ENCODE measurements at places on chromosomes 7 and 10.

GRCh38 chr7:130721486-130722277 lies 12.3 kb downstream of the KLF14 start:
- DNase-seq, result no peak

- DNase-seq, result no peak
Measured at GRCh38 chr10:132645247-132645530, 107.6 kb downstream of the INPP5A start.

- no peak for DNase-seq
Measured at GRCh38 chr7:7354674-7355073, 172.3 kb downstream of the C1GALT1 start.

GRCh38 chr10:11143242-11143641 lies 125.6 kb downstream of the CELF2 start:
- no peak for DNase-seq

DNA sequence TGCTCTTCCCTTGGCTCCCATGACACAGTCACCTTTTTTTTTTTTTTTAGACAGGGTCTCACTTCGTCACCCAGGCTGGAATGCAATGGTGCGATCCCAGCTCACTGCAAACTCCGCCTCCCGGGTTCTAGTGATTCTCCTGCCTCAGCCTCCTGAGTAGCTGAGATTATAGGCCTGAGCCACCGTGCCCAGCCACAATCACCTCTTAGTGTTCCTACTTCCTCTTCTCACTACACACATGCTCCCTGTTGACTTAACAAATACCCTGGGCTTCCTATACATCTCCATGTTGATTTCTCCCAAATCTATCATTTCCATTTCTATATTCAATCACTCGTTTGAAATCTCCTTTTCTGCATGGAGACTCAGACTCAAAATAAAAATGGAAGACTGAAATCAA lies 91.7 kb downstream of the CUBN start:
- no peak for DNase-seq

- no peak for DNase-seq
Measured at GRCh38 chr7:110719741-110720140, 371.2 kb upstream of the LRRN3 start.

DNA sequence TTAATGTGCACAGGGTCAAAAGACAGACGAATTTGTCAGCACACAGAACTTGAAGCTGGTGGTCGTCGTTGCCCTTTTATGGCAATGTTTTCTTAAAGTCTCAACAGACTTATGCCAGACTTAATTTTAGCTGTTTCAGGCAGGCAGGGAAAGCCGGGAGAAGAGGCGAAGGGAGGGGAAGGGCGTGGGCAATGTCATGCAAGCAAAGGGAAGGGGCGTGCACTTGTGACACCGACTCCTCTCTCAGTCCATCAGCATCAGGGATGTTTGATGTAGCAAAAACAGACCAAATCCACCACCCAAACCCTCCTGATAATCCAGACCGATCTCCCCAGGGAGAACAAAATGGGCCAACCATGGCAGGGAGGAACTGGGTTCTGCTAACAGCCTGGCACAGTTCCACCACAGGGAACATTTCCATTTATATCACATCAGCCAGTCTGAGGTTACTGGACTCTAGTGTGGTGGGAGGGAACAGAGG lies 118.1 kb upstream of the RHEB start:
- no peak for DNase-seq

GRCh38 chr7:56115852-56116538 lies at the start of gene NUPR2:
NUPR2 (minus strand) TSS chr7:56116417; CDS start chr7:56116314, 103 bp downstream.
- no peak for DNase-seq

DNA sequence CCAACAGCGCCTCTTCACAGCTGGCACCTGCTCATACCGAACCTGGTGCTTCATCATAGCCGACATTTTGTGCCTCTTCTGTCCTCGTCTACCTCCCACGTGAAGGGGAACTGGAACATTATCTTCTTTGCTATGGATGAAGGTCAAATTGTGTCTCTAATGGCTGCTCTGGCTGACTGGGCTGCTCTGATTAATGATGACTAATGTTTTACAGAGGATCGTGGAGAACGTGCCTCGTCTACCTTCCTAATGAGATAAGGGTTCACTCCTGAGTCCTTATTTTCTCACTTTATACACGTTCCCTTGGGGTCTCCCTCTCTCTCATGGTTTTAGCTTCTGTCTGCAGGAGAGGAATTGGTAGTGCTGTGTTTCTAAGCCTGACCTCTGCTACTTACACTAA lies 420.3 kb downstream of the PHTF2 start:
- no peak for DNase-seq

- DNase-seq, result no peak
Measured at GRCh38 chr10:122050311-122050710, 61.3 kb downstream of the TACC2 start.

GRCh38 chr10:22655312-22655981 lies 58.9 kb downstream of the PIP4K2A start:
- DNase-seq, result peak; percentile 43

GRCh38 chr10:68327889-68328786 lies 3.7 kb upstream of the HNRNPH3 start:
- no peak for DNase-seq

DNA sequence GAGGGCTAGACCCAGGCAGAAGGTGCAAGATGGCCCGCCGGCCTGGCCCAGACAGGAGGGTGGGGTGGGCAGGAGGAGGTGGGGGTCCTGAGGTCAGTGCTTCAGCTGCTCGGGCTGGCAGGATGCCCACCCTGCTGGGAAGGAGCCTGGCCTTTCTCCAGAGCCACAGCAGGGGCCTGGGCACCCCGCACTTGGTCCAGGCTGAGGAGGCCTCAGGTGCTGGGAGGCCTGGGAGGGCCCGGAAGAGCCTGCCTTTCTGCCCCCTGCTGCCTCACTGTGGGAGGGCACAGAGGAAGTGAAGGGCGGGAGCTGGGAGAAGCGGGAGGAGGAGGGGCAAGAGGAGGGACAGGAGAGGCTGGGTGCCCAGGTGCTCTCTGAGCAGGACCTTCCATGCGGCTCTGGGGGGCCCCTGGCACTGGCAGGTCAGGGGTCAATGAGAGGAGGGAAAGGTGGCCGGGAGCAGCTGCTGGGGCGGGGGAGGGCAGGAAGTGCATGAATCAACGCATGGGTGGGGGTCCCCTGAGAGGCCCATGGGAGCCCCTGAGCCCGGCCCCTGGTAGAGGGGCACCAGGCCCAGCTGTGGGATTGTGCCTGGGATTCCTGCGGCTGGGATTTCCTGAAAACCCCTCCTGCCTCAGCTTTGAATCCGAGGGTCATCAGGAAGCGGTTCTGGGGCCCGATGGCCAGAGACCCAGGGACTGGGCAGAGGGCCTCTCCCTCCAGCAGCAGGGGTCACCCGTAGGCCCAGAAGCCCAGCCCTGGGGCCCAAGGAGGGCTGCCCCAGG lies 49.9 kb downstream of the PWWP2B start:
- DNase-seq, result peak; percentile 77

DNA sequence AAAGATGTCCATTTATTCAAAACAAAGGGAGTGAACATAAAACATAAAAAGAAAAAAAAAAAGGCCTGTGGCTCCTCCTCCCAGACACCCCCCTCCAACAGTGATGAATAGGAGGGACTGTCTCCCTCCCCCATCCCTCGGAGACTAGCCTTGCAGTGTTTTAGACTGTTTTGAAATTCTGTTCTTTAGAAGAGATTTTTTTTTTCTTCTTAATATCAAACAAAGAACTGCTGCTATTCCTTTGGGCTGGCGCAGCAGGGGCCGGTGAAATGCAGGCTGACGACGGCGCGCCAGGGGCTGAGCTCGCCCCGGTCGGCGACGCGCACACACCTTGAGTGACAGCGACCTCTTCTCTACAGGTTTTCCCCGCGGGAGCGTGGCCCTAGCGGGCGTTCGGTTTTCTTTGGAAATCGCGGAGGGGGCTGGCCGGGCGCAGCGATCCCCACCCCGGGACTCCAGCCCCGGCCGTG lies at the start of gene LANCL2:
Gene LANCL2, plus strand, starts transcription at position 133 of the 470 bp plus-strand sequence. CDS start 689 bp downstream, outside the sequence.
- DNase-seq, result peak; percentile 57

DNA sequence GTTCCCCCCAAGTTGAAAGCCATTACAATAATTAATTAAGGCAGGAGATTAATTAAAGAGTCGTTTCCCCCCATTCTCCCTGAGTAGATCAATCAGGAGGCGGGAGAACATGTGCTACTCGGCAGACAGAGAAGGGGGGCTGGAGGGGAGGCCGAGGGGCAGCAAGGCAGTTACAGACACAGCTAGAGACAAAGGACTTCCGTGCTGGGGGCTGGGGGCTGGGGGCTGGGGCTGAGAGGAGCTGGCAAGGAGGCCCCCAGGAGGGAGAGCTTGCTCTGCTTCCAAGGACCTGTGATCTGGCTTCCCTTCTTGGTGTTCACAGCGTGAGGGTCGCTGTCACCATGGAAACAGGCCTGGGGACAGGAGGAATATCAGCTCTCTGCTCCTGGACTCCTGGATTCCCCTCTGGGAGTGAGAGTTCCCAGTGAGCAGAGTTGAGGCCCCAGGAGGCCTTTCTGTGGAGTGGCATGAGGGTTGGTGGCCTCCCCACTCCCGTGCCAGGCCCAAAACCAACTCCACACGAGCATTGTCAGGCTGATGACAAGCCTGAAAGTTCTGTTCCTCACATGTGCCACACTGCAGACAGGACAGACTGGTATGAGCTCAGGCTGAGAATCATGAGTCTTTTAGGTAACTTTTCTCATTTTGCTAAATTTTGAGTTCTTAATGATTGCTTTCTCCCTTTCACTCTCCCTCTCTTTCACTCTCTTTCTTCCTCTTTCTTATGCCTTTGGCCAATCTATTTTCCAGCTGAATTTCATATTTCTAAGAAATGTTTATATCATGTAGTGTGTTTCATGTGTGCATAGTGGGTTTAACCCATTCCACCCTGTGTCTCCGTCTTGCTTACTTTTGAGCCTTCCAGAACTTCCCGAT lies 16.4 kb downstream of the FAM241B start:
- DNase-seq, result no peak

GRCh38 chr7:114415064-114415989 lies 712 bp downstream of the FOXP2 start:
- DNase-seq, result no peak

GRCh38 chr7:138477581-138477980 lies 17.5 kb downstream of the TRIM24 start:
- no peak for DNase-seq

DNA sequence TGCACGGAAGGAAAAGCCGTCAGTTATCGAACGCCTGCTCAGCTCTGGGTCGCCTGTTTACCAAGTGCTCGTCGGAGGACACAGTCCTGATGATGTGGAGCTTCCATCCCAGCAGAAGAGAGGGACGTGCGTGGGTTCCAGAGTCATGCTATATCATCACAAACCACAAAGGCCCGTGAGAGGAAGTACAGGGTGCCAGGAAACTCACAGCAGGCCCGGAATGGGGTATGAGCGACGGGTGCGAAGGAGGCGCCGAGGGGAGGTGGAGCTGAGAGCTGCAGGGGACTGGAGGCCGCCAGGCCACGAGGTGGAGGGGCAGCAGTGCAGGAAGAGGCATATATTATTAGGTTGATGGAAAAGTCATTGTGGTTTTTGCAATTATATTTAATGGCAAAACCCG lies 102.5 kb downstream of the ACTR3B start:
- no peak for DNase-seq

- no peak for DNase-seq
Measured at GRCh38 chr10:27464993-27465392, 39.1 kb upstream of the RAB18 start.

GRCh38 chr10:83310688-83311087 lies 828.6 kb upstream of the GHITM start:
- DNase-seq, result no peak

DNA sequence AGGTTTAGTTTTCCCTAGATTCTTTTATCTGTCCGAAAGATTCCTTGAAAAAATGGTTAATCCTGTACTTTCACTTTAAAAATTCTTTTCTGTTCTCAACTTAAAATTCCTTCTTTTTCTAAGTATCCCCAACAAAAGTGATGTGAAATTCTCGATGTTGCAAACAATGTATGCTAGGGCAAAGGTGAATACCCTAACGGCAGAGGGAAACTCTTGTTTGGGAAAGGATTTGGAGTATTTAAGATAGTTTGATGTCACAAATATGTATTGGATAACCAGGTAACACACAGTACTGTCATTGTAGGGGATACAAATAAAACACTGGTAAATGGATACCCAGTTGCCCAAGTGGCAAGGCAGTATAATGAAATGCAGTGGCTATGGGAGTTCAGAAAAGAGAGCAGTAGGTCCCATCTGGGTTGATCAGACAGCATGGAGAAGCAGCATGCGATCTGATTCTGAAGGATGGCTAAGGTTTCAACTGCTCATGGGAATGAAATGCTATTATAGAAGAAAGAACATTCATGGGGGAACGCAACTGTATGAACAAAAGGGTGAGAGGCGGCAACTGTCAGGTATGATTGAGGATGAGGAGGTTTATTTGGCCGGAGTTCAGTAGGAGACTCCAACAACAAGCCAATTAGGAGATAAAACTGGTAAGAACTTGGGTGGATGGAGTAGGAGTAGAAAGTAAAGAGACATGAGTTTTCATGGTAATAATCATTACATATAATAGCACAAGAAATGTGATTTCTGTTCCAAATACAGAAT lies 3.2 kb upstream of the EPC1 start:
- DNase-seq, result no peak

- DNase-seq, result no peak
Measured at GRCh38 chr7:20083781-20084180, 133.4 kb downstream of the MACC1 start.

DNA sequence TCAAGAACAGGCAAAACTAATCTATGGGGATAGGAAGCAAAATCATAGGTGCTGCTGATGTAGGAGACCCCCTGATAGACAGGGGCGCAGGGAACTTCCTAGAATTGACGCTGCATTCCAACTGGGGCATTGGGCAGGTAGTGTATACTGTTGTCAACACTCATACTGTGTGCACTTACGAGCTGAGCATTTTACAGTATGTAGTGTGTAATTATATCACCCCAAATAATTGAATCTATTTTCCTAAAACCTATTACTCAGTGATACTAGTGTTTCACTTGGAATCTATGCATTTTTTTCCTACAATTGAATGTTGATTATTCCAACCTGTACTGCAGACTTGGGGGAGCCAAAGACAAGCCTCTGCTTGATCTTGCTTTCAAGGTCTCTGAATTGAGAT lies 207.0 kb upstream of the PRKCQ start:
- DNase-seq, result no peak

DNA sequence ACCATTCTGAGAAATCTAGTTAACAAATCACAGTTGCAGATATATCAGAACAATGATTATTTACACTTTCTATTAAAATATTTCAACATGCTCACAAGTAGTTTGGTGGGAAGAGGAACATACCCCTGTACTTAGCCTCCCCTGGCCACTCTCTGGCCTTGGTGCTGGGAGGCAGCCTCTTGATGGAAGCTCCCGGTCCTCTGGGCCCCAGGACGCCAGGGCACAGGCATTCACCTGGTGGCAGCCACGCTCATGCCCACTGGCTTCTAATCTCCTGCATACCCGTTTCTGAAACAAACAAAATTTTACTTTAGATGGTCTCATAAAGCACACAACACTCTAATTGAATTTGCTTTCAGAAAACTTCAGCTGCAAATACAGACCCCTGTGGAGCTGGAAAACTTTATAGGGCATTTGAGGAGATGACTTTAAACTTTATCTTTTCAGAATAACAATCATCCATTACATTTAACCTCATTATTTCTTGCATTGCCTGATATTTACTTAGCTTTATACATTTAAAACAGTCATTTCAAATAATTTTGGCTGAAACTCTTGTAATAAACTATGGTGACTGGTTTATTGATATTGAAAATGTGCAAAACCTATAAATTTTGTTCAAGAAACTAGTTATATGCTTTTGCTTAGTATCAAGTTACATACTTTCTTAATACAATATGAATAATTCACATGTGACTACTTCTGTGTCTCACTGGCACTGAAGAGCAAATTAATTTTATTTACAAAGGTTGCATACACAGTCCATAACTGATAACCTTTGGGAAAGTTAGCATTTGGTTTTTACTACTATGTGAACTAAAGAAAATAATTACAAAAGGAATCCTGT lies 30.8 kb downstream of the C10orf143 start:
- DNase-seq, result no peak

Measured in CD4-positive, alpha-beta T cell treated with Interleukin-1 beta for 1 hour (primary cell).